ENCODE measurements at places on chromosomes 16 and 17.

- DNase-seq: no peak
These were observed 47.4 kb upstream of the LHX1 start for GRCh38 chr17:36889770-36890349.

- no peak for DNase-seq
These were observed 25.1 kb downstream of the UNC13D start for GRCh38 chr17:75819116-75819515.

- no peak for DNase-seq
These were observed 8.4 kb upstream of the PLK1 start for GRCh38 chr16:23670137-23670776.

DNA sequence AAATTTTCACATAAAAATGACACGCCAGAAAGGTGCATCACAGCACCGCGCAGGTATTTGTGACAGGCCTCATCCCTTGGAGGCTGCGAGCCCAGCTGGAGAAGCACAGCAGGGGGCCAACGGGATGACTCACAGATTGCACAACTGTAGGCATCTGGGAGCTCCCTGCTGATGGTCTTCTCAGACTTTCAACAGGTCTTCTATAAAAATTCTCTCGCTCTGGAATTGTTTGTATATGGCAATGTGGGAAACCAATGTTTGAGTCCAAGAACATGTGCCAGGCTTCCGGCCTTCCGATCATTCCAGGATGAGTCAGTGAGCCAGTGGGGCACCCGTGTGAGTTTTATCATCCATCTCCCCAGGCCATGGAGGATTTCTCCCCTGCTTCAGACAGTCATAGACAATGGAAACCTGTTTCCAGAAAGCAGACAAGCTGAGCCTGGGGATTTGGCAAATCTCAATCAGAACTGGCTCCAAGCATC is 24.1 kb upstream of the ADORA2B start:
- no peak for DNase-seq

DNA sequence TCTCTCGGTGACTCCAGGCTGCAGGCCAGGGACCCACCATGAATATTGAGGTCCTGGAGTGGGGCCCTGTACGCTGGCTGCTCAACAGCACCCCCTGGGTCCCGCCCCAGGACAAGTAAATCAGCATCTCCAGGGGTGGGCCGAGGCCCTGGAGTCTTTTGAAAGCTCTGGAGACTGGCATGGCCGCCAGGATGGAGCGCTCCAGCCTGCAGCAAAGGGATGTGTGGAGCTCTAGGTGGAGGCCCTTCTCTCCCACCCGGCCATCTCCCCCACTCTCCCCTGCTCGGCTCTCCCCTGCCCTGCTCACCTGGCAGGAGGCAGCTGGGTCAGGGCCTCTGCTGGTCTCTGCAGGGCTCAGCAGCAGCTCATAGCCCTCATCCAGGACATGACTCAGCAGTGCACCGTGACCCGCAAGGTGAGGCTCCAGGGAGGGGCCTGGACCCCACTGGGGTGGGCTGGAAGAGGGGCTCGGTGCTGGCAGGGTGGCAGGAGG is 16.6 kb downstream of the SGSH start:
- DNase-seq: no peak

DNA sequence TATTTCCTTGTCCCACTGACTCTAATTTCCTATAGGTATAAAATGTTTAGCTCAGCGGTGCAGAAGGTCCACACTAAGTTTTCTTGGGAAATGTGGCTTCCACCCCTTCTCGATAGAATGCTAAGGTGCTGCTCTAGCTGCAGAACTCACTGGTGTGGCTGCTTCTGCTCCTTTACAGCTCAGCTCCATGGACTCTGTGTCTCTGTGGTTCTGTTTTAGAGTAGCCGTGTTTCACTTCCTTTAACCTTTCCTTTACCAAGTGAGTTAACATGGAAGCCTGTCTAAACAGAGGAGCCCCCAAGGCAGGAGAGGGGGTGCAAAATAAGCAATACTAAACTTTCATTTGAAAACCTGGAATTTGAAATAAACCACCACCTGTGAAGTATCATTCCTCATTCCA is 65.3 kb downstream of the SPECC1 start:
- no peak for DNase-seq

GRCh38 chr17:1039511-1040215 is 42.7 kb downstream of the TIMM22 start:
- DNase-seq: peak; percentile 35

- no peak for DNase-seq
These were observed 18.4 kb upstream of the CIBAR2 start for GRCh38 chr16:85130705-85131028.

GRCh38 chr17:43021741-43022512 is at the start of gene VAT1:
Gene VAT1, minus strand, starts transcription at chr17:43022385. Its CDS starts 63 bp downstream, at chr17:43022322.
- DNase-seq: peak; percentile 79

GRCh38 chr17:10697092-10698081 is at the start of the genes ADPRM and SCO1:
Gene ADPRM, plus strand, starts transcription at chr17:10697594. Its CDS starts 7,333 bp downstream, at chr17:10704927.
Gene SCO1, minus strand, starts transcription at chr17:10697533. Its CDS starts 26 bp downstream, at chr17:10697507.
- peak; percentile 93 for DNase-seq

DNA sequence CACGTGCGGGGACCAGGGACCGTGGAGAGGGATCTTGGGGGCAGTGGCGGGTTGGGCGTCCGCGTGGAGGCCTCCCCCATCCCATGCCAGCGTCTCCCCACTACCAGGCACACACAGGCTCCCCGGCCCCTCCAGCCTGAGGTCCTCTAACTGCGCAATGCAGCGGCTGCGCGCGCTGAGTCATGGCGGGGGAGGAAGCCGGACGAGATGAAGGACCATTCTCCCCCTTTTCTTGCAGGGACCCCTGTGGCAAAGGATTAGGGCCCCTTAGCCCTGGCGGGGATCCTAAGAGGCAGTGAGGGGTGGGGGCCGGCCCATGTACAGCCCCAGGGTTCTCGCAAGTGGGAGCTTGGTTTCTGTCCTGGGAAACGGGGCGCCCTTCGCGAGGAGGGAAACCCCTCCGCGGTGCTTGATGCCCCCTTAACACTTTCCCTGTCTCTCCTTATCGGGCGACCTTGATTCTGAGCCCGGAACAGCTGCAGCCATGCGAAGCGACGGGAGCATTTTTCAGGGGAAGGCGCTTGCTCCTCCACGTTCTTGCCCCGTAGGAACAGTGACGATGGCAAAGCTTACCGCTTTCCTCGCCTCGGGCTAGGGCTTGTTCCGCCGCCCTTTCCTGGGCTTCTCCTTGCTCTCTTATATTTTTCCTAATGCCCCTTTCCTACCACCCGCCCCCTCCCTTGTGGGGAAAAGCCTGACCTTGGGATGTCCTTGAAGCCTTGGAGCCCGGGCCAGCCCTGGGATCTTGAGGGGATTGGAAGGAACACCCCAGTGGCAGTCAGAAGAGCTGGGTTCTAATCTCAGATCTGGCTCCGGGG is 592 bp downstream of the ALDOA start:
- peak; percentile 48 for DNase-seq

GRCh38 chr16:78939597-78939996 is 660.9 kb downstream of the MAF start:
- no peak for DNase-seq

GRCh38 chr17:49859991-49860953 is 12.4 kb upstream of the TAC4 start:
- no peak for DNase-seq

GRCh38 chr17:7560172-7561027 is 1.3 kb upstream of the SENP3 start:
- DNase-seq: peak; percentile 81

GRCh38 chr17:41178843-41179616 is 1.0 kb upstream of the KRTAP4-2 start:
- no peak for DNase-seq

GRCh38 chr17:65278050-65278819 is 141.1 kb downstream of the RGS9 start:
- DNase-seq: peak; percentile 9

DNA sequence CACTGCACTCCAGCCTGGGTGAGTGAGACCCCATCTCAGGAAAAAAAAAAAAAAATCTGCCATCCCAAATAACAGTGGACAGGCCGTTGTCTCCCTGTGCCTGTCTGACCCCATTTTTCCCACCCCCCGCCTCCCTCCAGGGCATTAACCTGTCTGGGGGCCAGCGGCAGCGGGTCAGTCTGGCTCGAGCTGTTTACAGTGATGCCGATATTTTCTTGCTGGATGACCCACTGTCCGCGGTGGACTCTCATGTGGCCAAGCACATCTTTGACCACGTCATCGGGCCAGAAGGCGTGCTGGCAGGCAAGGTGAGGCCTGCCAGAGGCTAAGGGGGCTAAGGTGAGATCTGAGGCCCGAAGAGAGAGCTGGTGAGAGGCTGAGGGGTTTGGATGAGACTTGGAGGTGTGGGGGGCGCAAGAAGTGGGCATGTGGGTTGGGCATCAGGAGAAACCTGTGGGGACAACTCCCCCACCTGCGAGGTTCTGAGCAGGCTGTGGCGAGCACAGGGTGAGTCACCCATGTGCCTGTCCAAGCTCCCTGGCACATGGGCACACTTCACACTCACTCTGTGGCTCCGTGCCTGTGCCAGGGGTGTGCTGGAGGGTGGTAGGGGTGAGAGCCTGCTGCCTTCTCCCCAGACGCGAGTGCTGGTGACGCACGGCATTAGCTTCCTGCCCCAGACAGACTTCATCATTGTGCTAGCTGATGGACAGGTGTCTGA is 34.7 kb downstream of the ANKRD40 start:
- peak; percentile 45 for DNase-seq

- DNase-seq: peak; percentile 88
These were observed at the start of gene RAI1 for GRCh38 chr17:17681187-17681743. Gene RAI1, plus strand, starts transcription at chr17:17681458. Its CDS starts 111,491 bp downstream, at chr17:17792949.

- DNase-seq: no peak
These were observed 5.5 kb downstream of the TAC4 start for GRCh38 chr17:49842371-49842770.

- DNase-seq: no peak
These were observed 31.3 kb upstream of the KPNB1 start for GRCh38 chr17:47618410-47618809.

DNA sequence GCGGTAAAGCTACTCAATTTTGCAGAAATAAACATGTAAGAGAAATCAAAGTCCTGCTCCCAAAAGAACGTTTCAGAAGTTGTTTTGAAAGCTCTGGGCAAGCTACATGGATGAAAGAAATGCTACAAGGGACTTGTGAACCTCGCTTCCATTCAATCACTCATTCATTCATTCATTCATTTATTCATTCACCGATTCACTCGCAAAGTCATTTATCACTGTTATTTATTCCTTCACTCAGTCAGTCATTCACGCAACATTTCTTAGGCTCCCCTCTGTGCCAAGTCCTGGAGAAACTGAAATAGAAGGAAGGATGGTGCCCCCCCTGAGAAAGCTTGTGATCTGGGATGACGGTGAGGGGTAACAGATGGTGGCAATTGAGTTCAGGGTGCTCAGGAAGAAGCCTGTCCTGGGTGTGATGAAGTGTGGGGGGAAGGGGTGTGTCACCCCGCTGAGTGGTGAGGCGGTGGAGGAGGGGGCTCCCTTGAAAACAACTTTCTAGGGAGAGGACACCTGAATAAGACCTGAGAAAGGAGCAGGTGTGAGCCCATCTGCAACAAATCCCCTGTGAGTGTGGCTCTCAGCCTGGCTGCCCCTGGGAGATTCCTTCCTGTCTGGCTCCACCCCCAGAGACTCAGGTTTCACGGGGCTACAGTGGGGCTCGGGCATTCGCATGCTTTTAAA is 36.3 kb upstream of the PRSS54 start:
- DNase-seq: no peak

DNA sequence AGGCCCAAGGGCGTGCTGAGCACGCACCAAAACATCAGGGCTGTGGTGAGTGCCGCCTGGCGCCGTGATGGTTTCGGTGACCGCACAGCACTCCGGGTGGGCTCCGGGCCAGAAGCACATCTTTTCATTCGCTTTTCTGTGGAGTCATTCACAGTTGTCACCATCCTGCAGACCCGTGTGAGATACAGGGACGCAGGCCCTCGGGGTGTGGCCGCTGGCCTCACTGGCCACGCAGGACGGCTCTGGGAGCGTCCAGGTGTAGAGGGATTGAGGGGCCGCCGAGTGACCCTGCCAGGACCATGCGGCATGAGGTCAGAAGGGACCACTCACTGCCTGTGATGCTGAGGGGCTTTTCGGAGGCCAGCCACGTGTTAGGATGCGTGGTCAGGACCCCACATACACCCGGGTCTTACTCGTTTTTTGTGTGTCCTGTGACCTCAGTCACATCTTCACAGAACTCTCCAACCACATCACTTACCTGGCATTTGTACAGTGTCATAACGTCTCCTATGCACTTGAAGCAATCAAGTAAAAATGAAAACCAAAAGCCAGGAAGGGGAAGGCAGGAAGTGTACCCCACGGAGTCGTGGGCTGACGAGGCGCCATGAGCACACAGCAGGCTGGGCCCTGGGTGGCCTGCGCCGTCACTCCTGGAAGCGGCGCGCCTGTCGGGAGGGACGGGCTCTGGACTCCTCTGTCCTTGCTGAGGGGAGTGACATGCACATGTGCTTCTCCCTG is 7.8 kb downstream of the ACSF3 start:
- DNase-seq: no peak

GRCh38 chr16:17470908-17471718 is at the start of gene XYLT1:
Gene XYLT1, minus strand, starts transcription at chr16:17470960. Its CDS starts 164 bp downstream, at chr16:17470796.
- DNase-seq: peak; percentile 72

DNA sequence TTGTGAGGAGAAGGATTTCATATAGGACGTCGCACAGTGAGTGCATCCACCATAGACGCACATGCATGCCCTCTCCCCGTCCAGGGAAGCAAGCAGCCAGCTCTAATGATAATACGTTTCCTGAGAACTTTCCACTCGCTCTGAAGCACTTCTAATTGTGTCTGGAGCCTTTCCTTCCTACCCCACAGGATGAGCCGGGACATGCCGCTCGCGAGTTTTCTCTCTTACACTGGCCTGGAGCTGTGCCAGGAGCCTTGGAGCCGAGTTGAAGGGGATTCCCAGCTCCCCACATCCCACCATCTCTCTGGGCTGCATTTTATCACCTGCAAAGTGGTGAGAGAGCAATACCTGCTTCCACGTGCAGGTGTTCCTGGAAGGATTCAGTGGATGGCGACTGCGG is 368.1 kb downstream of the C16orf95 start:
- no peak for DNase-seq

GRCh38 chr16:73998707-73999106 is 297.9 kb upstream of the PSMD7 start:
- no peak for DNase-seq

- DNase-seq: peak; percentile 71
These were observed 681 bp downstream of the TMEM102 start for GRCh38 chr17:7435676-7436555.

DNA sequence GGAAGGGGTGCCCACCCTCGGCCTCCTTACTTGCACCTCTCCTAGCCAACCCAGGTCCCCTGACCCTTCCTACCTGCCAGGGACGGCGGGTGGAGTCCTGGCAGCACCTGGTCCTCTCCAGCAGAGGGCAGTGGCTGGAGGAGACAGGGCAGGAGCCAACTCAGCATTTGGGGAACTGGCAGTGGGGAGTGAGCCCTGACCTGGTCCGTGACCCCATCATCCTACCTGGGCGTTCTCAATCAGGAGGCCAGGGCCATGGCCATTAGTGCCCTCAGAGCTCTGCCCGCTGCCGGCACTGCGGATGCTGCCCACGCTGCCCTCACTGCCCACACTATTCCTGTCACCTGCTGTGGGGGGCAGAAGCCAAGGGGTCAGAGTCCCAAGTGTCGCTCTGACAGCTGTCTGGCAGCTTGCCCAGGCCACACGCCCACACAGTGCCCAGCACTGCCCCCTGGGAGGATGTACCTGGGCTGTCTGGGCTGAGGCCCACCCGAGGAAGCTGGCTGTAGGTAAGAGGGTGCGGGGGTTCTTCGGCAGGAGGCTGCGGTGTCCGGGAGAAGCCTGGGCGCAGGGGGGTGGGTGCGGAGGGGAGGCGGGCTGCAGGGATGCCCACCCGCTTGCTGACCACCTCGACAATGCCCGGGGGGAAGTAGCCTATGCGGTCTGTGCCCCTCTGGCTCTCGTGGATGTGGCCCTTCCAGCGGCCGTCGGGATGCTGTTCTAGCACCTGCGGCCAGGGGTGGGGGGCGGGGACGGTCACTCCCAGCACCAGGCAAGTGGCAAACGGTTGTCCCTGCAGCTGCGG is 10.8 kb downstream of the CASKIN2 start:
- peak; percentile 70 for DNase-seq

All from pancreas (tissue), 10 donors.